ENCODE measurements at places on chromosomes 1 and 21.
A peak's percentile ranks its signal among the peaks of the same experiment; 100 is the strongest.

DNA sequence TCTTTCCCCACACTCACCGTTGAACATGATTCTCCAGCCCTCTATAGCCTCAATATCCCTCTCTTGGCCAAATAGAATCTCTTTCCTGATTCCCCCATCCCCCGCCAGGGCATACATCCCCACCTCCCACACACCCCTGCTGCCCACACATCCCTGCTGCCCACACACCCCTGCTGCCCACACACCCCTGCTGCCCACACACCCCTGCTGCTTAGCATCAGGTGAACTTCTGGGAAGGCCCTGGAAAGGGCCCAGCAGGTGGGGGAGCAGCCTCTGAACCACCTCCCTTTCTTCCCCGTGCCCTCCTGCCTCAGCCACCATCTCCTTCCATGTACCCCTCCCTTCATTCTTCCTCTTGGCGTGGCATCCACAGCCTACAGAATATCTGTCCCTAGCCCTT is 15.9 kb upstream of the IFNLR1 start:
- DNase-seq, result no peak

GRCh38 chr1:84833194-84833593 is 59.8 kb downstream of the LPAR3 start:
- DNase-seq, result no peak

DNA sequence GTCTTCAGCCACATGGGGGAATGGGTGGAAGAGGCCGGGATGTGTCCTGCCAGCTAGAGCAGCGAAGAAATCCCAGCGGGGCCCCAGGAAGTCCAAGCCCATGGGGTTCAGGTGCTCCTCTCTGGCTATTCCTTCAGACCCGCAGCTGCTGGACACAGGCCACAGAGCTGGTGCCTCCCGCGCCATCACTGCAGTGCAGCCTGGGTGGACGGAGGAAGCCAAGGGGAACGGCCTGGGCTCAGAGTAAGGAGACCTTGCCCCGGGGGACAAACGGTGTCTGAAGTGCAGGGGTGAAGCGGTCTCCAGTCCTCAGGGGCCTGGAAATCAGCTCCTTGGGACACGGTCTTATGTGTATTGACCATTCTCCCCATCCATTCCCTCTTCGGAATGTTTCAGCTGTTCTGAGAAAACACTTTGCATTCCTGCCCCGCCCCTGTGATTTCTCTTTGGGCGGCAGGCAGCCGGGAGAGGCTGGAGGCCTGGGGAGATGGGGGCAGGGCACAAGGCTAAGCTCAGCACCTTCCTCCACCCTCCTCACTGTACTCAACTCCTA is 18.4 kb downstream of the MTHFR start:
- DNase-seq, result peak; percentile 43

- DNase-seq, result peak; percentile 30
Measured at GRCh38 chr1:36465731-36466369, 1.7 kb upstream of the MRPS15 start.

DNA sequence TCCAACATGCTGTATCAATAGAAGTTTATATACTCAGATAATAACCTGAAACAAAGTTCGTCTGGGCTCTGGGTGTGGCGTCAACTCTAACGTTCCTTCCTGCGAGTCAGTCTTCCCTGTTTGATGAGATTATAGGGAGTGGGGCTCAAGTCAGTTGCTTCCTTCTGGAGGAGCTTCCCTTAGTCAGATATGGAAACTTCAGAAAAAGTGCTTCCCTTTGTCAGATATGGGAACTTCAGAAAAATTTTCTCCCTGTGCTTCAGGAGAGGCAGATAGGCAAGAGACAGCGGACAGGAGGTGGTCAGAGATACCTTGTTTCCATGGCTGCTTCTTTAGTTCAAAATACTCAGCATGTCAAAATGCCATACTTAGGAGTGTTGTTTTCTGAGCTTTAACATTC is 51.1 kb upstream of the PRDX6 start:
- no peak for DNase-seq

DNA sequence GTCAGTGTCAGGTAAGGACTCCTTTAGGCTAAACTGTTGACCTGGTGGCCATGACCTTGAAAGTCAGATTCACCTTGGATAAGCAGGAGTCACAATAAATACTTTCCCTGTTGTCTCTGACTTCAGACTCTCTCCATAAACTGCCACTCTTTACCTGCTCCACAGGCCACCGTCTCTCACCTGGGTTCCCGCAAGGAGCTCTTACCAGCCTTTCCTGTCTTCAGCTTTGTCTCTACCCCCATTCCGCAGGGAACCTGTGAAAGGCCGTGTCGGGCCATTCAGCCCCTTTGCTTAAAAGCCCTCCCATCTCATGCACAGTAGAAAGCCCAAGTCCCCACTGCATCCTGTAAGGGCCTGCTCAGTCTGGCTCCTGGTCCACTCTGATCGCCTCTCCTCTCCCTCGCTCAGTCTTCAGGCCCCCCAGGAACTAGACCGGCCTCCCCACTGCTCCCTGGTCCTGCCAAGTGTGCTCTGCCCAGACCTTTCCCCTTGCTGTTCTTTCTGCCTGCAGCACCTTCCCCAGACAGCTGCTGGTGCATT is 79.5 kb downstream of the ACTL8 start:
- no peak for DNase-seq

GRCh38 chr1:26283279-26283853 is 3.5 kb downstream of the SH3BGRL3 start:
- DNase-seq, result no peak

DNA sequence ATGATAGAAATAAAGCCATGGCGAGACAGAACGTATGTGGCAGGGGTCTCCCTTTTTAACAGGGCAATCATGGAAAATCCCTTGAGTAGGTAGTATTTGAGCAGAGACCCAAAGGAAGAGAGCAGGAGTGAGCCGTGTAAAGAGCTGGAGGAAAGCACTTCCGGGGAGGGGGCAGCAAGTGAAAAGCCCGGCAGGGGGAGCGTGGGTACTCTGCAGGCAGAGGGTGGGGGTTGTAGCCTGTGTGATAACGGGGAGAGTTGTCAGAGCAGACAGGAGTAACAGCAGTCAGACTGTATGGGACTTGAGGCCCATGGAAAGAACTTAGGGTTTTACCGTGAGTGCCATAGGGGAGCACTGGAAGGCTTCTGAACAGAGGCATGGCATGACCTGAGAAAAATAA is 51.1 kb upstream of the LDLRAP1 start:
- no peak for DNase-seq

DNA sequence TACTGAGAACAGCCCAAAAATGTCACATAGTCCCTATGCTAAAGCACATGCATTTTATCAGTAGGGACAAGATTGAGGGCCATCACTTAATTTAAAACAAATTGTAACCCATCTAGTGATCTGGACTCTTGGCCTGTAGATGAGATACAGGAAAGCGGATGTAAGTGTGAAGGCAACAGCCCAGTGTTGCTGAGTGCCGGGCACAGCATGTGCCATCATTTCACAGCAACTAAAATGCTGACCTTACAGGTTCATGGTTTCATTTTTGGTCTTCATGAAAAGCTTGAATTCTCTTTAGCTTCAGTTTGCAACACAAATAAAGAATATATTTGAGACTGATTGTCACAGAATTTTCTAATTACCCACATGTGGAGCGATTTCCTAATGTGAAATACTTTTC is 5.8 kb downstream of the COG2 start:
- no peak for DNase-seq

DNA sequence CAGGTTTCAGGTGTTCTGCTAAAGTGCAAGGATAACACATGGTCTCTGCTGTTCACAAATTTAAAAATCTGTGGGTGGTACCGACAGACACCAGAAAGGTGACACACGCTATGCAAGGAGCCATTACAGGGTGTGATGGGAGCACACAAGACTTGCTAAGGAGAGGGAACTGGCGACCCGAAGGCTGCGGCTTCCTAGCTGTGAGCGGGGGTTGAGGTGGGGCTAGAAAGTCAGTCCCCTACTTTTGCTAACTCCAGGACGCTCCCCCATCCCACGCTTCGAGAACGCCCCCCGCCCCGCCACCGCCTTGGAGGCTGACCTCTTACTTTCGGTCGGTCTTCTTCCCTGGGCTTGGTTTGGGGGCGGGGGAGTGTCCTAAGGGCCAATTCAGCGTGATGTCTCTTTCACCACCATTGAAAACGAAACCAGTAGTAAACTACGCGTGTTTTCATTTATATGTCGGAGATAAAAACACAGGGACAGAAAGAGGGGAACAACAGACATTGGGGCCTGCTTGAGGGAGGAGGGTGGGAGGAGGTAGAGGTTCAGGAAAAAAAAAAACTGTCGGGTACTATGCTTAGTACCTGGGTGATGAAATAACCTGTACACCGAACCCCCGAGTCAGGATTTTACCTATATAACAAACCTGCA is 1.1 kb downstream of the CKS1B start:
- peak; percentile 46 for DNase-seq

DNA sequence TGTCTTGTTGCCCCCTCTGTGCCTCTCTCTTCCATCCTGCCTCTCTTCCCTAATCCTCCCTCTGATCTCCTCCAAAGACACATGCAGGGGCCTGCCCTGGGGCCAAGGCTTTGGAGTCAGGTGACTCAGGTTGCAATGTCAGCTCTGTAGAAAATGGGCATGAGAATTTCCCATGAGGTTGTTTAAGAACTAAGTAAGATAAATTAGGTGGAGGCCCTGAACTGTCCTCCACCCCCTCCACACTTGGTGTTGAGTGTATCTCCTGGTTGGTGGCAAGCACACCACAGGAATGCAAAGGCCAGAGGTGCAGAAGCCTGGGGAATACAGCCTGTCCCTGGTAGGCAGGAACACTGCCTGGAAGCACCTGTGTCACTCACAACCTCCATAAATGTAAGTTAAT is 63.9 kb upstream of the GRIK3 start:
- no peak for DNase-seq

DNA sequence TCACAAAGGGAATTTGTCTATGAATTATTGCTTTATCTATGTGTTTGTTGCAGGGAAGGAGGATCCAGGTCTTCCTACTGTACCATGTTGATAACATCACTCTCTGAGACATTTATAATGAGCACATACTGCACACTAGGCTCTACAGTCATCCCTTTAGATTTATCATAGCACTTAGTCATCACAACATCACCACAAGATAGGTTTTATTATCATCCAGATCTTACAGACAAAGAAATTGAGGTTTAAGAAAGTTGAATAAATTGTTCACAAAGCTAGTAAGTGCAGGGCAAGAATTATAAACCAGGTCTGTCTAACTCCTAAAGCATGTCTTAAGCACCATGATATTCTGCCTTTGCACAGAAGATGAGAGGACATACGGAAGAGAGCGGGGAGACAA is 121.1 kb upstream of the ST6GALNAC5 start:
- peak; percentile 62 for DNase-seq

- no peak for DNase-seq
Measured at GRCh38 chr1:24503870-24504523, 1.4 kb downstream of the RCAN3 start.

DNA sequence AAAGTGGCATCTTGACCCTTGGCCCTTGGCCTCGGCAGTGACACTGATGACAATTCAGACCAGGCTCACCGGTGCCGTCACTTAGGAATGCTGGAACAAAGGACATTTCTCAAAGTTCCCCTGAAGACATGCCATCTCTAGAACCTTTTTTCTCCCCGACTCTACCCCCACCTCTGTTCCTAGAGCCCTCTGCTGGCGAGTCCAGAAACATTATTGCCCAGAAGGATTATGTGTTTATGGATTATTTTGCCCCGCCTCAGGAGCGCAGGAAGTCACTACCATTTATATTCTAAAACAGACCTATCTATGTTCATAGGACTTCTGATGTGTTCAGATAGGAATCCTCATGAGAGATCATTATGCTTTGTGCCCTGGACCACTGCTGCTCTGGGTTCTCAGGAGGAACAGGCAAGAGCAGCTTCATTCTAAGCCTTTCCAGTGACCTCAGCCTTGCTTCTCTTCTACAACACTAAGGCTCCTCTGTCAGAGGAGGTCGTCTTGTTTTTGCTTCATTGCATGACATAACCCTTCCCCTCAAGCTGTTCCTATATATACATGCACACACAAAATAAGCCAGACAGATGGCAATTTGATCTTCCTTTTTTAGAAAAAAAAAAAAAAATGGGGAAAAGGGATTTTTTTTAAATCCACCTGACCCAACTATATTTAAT is 12.4 kb upstream of the SHISA4 start:
- peak; percentile 32 for DNase-seq

DNA sequence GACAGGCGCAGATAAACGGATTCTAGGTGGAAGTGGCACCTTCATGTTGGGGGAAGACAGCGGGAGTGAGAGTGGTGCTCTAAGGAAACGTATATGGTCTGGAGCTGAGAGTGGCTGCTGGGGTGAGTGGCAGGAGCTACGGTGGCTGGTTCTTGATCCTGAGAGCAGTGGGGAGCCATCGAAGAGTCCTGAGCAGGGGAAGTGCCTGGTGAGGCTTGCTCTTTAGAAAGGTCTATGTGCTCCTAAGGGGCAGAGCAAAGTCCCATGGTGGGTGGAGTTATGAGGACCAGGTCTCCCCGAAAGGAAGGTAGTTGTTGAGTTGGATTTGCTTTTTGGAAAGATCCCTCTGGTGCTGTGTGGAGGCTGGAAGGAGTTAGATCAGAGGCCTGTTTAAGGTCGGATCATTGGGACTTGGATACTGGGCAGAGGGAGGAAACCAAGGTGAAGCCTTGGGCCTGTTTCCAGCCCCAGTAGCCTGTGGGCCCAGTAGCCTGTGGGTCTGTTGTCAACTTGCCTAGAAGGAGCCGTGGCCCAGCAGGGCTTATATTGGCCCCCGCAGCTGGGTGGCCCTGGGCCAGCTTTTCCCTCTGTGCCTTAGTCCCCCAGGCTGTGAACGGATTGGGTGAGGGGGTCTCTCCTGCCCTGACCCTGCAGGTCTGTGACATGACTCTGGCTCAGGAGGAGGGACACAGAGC is 33.0 kb downstream of the ACOT11 start:
- no peak for DNase-seq

DNA sequence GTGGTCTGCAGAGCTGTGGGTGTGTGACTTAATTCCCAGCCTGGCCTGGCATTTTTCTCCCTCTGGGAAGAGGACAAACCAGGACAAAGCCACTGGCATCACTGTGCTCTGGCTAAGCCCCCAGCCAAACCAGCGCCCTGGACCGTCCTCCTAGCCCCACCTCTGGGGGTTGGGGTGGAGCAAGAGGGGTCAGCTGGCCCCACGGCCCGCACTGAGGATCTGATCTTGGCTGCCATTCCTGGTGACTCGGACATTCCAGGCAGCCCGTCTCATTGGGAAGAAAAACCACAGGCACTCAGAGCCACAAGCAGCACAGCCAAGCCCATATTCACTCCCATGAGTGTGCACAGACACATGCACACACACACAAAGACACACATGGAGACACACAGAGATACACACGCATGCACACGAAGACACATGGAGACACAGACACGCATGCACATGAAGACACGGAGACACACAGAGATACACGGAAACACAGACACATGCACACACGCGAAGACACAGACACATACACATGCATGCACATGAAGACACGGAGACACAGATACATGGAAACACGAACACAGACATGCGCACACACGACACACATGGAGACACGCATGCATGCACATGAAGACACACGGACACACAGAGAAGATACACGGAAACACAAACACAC is 2.3 kb upstream of the MXRA8 start:
- peak; percentile 95 for DNase-seq
